ENCODE measurements at places on chromosomes 5 and 9.
A peak's percentile ranks its signal among the peaks of the same experiment; 100 is the strongest.

DNA sequence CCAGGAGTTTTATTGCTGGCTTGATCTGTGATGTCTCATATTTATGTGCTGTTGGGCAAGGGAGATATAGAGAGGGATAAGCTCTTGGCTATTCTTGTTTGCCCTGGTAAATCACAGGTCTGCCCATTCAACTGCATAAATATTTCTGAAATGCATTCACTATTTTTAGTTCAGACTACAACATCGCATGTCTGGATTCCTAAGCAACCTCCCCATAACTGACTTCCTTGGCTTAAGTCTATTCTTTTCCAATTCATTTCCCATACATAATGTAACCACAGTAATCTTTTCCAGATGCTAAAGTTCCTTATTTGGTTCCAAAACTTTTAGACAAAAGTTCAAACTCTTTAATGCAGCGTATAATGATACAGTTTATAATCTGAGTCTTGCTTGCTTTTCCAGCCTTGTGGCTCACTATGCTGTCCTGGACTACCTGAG, 321.4 kb upstream of the ACTBL2 start:
- no peak for DNase-seq

DNA sequence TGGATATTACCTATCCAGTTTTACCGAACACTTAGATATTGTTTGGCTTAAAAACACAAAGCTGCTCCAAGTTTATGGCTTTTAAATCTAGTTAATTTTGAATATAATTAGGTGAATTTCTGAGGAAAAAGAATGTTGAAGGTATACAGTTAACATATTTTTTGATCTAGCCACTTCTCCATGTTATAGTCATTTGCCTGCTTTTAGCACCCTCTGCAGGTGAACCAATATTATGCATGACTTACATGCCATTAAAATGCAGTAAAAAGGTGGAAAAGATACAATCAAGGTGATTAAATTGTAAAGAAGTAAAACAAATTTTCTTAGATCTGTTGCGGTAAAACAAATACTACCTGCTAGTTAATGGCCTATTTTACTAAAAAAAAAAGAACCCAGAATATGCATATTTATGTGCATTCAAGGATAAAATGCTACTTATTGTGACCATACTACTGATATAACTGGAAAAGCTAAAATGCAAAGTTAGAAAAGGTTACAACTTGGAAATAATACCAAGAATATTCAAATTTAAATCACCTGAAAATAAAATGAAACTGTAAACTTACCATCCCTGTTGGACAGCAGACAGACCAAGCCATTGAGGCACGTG, 132.1 kb downstream of the AP3B1 start:
- DNase-seq: no peak

DNA sequence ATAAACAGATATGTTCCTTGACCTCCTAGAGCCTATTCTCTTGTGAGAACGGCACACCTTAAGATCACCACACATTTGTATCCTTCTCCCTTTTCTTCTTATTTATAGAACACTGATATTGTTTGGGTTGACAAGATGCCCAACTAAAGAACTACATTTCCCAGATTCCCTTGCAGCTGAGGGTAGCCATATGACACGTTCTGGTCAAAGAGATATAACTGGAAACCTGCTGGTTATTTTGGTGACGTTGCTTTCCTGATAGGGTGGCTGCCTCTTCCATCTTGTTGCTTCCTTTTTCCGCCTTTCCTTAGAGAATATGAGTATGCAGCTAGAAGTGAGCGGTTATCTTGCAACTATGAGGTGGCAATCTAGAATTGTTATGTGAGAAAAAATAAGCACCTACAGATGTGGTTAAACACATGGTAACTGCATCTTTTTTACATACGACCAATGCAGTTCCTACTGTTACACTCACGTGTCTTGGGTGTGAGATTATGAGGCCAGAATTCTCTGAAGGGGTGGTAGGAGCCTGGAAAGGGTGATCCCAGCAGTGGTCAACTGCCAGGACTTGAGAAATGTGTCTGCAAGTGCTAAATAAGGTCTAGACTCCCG, 72.9 kb downstream of the SEC61B start:
- DNase-seq: no peak

DNA sequence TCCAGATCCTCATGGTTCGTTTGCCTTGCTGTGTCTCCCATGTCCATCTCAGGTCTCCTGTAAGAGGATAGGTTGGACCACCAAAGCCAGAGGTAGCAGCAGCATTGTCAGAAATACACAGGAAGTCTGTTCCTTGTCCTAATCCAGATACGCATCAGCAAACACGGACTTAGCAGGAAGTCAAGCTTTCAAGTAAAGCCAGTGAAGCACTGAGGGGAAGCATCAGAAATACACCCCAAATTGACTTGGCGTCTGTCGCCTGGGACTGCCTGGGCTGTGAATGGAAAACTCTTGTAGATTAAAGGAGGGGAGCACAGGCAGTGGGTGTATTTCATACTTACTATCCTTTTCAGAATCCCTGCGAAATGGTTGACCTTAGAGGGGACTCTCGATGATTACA, 171.3 kb downstream of the PSAT1 start:
- DNase-seq: no peak

GRCh38 chr9:38423973-38424843, at the start of gene IGFBPL1:
Gene IGFBPL1, minus strand, starts transcription at chr9:38424454. Its CDS starts 30 bp downstream, at chr9:38424424.
- peak; percentile 44 for DNase-seq

- DNase-seq: no peak
Measured at GRCh38 chr5:104266161-104266560, 703.6 kb upstream of the NUDT12 start.

GRCh38 chr5:116502138-116502537, 72.5 kb downstream of the SEMA6A start:
- DNase-seq: no peak

- no peak for DNase-seq
Measured at GRCh38 chr9:24844217-24844616, 298.5 kb upstream of the IZUMO3 start.

DNA sequence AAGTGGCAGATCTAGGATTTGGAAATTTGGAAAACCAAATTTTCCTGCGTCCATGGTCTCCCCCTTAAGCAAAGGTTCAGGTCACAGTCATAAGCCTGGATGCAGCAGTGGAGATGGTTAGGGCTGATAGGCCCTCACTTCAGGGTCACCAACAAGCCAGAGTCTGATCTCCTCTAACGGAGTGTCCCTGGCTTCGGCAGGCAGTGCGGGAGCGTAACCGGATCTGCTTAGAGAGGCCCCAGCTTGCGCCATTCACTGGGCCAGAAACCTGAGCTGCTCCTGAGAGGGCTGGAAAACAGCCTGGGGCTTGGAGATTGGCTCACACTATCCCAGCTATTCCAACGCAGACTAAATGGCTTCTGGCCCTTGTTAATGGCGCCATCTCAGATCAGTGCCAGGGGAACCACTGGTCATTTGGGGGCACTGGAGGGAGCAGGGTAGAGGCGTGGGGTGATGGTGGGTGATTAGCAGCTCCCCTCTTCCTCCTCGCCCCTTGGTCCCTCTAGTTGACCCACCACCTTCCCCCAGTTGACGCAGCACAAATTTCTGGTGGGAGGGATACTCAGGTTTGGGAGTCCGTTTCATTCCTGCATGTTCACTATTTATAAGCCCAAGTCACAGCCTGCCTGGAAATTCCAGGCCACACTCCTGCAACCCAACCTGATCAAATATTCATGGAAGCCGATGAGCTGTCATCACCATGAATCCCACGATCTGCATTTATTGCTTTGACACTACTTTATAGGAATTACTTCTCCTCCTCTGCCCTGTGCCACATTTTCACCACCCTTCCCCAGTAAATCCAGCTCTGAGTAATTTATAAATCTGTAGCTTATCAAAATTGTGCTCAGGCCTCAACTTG, 134.6 kb upstream of the CPEB4 start:
- peak; percentile 40 for DNase-seq

GRCh38 chr5:135069016-135069770, 35.2 kb upstream of the PITX1 start:
- no peak for DNase-seq

GRCh38 chr5:95773335-95774059, 42.4 kb downstream of the RHOBTB3 start:
- DNase-seq: no peak

DNA sequence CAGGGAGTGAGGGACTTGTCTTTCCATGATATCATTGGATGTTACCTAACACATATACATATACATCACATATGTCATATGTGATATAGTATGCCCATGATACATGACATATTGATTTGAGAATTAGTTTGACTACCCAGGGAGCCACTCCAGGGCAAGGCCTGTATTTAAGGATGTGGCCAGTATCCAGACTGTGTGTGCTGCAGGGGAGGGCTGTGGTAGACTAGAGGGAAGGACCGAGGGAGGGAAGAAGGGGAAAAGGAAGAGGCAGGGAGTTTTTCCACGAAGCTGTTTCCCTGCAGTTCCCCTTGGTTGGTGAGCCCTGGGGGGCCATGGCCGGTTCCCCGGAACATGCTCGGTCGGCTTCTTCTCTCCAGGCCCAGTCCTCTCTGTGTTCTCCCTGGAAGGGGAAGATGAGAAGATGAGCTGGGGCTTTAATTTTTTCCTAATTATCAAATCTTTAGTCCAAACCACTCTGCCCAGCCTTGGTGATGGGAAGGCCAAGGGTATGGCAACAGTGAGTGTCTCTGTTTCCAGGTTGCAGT, 48.7 kb downstream of the NSUN2 start:
- no peak for DNase-seq

GRCh38 chr9:24382566-24382965, 163.1 kb downstream of the IZUMO3 start:
- no peak for DNase-seq

DNA sequence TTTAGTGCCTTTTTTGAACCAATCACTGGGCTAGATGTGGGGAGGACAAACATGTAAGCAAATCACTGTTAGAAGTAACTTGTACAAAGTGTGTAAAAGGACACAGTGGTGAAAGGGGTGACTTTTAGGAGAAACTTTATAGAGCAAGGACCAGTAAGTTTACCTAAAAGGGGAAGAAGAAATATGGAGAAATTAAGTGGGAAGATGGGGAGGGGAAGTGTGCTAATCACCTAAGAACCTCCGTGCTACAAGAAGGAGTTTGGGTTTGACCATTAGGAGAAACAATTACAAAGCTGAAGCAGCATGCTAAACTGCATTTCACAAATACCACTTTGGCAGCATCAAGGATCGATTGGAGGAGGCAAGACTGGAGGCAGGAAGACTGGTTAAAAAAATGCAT, 17.3 kb downstream of the ITGA1 start:
- no peak for DNase-seq

DNA sequence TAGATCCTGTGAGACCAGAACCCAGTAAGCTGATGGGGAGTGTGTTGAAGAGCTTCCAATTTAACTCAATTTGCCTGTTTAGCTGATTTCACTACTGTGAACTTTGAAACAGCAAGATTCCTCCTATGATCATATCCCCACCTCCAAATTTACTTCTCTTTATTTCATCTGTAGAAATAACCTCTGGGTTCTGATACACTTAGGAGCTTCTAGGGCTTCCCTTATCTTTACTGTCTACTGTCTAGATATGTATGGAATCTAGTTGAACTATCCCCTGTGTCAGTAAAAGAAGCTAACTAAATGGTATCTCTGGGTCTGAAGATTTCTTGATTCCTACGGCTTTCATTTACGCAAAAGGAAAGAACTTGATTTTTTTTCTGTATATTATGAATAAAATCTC, 116.8 kb downstream of the GCNT1 start:
- no peak for DNase-seq

DNA sequence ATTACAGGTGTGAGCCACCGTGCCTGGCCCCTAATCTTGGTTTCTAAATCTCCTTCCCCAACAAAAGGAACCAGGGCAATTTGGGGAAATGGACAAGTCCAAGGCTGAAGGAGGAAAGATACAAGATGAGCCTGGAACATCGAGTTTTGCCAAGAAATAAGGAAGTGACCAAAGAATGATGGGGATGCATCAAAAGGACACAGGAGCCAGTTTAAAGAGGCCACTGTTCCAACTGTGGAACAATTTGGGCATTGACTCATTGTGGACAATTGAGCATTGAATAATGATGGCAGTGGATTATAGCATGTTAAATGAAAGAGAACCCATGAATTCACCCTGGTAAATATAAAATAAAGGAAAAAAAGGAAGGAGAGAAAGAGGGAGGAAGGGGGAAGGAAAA, 47.5 kb downstream of the DUSP1 start:
- no peak for DNase-seq

DNA sequence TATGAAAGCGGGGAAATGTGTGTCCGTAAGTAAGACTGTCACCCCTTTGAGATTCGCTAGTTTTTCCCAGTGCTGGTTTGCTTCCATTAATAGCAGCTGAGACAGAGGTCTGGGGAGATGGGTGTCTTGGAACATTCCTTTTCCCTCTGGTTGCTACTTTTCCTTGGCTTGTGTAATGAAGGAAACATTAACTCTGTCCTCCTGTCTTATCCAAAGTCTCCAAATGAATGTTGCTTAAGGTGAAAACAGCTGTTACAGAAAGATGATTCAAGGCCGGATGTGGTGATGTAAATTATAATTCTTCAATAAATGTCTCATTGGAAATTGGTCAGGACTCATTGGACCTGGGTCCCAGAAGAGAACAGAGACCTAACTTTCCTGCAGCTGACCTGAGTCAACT, 50.0 kb downstream of the MEGF10 start:
- DNase-seq: no peak

GRCh38 chr9:68931821-68932220, 82.1 kb downstream of the PRKACG start:
- DNase-seq: no peak

DNA sequence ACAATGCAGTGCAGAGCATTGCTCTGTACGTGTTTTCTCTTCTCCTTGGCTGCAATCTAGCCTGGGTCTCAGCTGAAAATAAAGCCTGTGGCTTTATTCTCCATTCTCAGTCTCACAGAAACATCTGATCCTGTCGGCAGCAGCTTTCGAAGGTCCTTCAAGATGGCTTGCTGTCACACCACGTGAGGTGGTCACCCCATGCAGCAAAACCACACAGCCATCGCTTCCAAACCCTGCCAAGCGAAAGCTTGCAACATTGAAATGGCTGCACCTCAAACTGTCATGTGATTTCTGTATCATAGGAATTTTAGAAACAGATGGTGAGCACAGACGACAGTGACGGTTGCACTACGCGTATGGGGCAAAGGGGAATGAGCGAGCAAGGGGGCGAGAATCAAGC, 98.5 kb upstream of the SMARCA2 start:
- DNase-seq: no peak

DNA sequence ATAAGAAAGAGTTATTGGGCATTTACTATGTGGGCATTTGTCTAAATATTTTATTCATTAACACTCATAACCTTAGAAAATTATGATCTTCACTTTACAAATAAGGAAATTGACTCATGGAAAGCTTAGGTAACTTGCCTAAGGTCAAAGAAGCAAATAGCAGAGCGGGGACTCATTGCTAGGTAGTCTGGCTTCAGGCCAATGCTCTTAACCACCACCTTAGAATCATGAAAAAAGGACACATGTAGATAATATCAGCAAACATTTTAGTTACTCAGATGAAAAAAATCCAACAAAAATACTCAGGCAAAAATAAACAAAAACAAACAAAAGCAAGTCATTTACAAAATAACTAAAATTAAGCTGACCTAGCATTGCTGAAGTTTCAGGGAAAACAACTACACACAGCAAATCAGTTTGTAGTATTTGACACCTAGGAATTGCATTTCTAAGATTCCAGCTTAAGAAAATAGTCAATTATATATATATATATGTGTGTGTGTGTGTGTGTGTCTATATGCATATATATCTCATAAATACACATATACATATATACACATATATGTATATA, 166.0 kb downstream of the HMHB1 start:
- DNase-seq: no peak

- DNase-seq: no peak
Measured at GRCh38 chr5:2514484-2514883, 237.0 kb downstream of the IRX2 start.

Data from thyroid gland (tissue), 4 donors.